ENCODE measurements at places on chromosomes 6 and 20. TPM values are rescaled to one million over a fixed set of nuclear protein-coding genes. Genes with fewer than 3 reads are reported as not detected.

Gene ARFGEF3
- total RNA-seq = 0.07 TPM

Gene HLA-DPA1
- total RNA-seq = 1.2 TPM

Gene GATA5
- total RNA-seq = 0.49 TPM

GRCh38 chr20:25076201-25076600 is 5.7 kb downstream of the VSX1 start:
- no peak overlapping the region for H3K27ac ChIP-seq
- H3K4me1 ChIP-seq = no peaks in the 10 kb centered on the region
- H3K36me3 ChIP-seq = no peaks in the 10 kb centered on the region
- H3K27me3 ChIP-seq = no peaks in the 10 kb centered on the region

GRCh38 chr20:31861385-31862156 is 8.8 kb downstream of the DUSP15 start:
- H3K36me3 ChIP-seq = no peaks in the 10 kb centered on the region
- peak; percentile 99 for DNase-seq
- peaks cover 67% of the 10 kb centered on the region for H3K27me3 ChIP-seq
- peak overlapping the region; percentile 40 for H3K4me3 ChIP-seq
- no peak overlapping the region for H3K27ac ChIP-seq
- H3K4me1 ChIP-seq = no peaks in the 10 kb centered on the region

DNA sequence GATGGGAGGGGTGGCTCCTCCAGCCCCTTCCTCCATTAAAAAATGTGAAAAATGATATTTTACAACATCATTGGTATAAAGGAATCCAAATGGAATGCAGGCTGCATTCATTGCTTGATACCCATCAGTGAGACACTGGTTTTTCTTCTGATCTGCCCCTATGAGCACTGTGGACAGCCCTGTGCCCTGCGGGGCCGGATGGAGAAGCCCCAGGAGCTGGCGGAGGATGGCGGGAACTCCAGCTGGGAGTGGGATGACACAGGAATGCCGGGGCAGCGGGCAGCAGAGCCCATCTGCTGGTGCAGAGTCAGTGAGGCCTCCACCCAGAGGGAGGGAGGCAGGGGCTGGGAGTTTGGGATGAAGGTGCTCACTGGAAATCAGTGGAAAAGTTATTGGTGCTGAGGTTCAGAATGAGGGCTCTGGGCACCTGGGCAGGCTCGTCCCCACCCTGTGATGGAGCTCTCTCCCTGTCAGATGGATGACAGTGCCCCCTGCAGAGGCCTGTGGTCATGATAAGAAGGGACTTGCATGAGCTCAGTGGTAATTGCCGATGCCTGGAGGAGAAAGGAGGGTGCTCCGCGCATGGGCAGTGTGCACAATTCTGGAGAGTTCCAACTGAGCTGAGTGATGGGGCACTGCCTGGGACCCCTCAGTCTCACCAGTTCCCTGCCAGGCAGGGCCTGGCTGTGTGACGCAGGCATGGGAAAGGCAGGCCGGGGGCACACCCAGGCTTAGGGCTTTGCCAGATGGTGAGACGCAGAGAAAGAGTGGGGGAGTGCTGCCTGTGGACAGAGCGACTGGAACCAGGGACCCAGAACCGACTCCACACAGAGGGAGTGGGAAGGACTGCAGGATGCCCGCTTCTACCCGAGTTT is 23.2 kb downstream of the CTCFL start:
- no peaks in the 10 kb centered on the region for H3K4me1 ChIP-seq
- H3K27me3 ChIP-seq = no peaks in the 10 kb centered on the region
- no peak overlapping the region for H3K27ac ChIP-seq
- DNase-seq = no peak
- no peak overlapping the region for H3K4me3 ChIP-seq
- H3K36me3 ChIP-seq = peaks cover 89% of the 10 kb centered on the region

DNA sequence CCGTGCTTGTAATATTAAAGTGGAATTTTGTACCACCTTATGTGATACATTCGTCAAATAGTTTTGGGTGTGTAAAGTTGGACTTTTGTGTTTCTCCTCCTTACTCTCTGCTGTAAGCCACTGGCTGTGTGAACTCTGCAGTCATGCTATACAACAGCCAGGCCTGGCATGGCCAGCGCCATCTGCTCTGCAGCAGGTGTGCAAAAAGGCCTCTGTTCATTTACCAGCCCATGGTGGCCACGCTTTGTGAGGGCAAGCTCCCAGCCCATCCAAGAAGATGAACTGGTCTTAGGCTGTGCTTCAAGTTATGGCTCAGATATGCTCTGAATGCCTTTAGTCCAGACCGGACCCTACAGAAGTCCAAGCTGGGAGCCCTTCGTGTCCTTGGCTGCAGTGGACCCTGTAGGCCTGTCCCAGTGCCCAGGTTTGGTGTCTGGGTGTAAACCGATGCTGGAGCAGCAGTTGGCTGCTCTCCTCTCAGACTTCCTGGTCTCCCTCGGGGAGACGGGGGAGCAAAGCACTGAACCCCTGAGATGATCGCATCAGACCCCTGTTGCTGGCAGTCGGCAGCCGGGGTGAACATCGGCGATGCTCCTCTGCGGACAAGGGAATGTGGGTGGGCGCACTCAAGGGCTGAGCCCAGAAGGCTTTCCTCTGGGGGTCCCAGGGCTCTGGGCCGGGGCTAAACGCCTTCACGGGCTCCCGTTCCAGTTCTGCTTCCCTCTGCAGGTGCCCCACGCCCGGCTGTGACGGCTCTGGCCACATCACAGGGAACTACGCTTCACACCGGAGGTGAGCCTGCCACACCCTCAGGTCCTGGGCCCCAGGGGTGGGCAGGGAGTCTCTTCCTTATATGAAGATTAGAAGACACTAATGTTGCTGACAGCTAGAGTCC is 28.6 kb upstream of the PCMTD2 start:
- no peak overlapping the region for H3K4me3 ChIP-seq
- H3K4me1 ChIP-seq = peaks cover 58% of the 10 kb centered on the region
- no peaks in the 10 kb centered on the region for H3K36me3 ChIP-seq
- no peak for DNase-seq
- peaks cover 39% of the 10 kb centered on the region for H3K27me3 ChIP-seq
- H3K27ac ChIP-seq = no peak overlapping the region

- H3K27me3 ChIP-seq = peaks cover 23% of the 10 kb centered on the region
- H3K4me1 ChIP-seq = no peaks in the 10 kb centered on the region
- no peak overlapping the region for H3K27ac ChIP-seq
- no peak overlapping the region for H3K4me3 ChIP-seq
Measured at GRCh38 chr6:98821756-98822405, 12.5 kb upstream of the POU3F2 start.

- peaks cover 40% of the 10 kb centered on the region for H3K4me1 ChIP-seq
- H3K27ac ChIP-seq = peak overlapping the region; percentile 74
- H3K27me3 ChIP-seq = no peaks in the 10 kb centered on the region
- H3K36me3 ChIP-seq = peaks cover 36% of the 10 kb centered on the region
- H3K4me3 ChIP-seq = peak overlapping the region; percentile 69
- DNase-seq = no peak
Measured at GRCh38 chr20:45890077-45890984, 677 bp downstream of the NEURL2 start.

GRCh38 chr6:11769811-11770545 is 8.6 kb downstream of the ADTRP start:
- H3K27ac ChIP-seq = peak overlapping the region; percentile 24
- no peak overlapping the region for H3K4me3 ChIP-seq
- H3K27me3 ChIP-seq = no peaks in the 10 kb centered on the region
- peaks cover 51% of the 10 kb centered on the region for H3K4me1 ChIP-seq
- no peaks in the 10 kb centered on the region for H3K36me3 ChIP-seq

- no peak for DNase-seq
- H3K4me3 ChIP-seq = no peak overlapping the region
- H3K27me3 ChIP-seq = peaks cover 9% of the 10 kb centered on the region
- H3K27ac ChIP-seq = no peak overlapping the region
Measured at GRCh38 chr6:157724960-157725741, 97.9 kb upstream of the SNX9 start.

GRCh38 chr6:32886681-32887383 is 32.8 kb downstream of the PSMB9 start:
- H3K4me1 ChIP-seq = no peaks in the 10 kb centered on the region
- peaks cover 9% of the 10 kb centered on the region for H3K27me3 ChIP-seq
- no peak overlapping the region for H3K4me3 ChIP-seq
- H3K27ac ChIP-seq = no peak overlapping the region
- DNase-seq = no peak

- H3K27me3 ChIP-seq = no peaks in the 10 kb centered on the region
- no peak for DNase-seq
- no peak overlapping the region for H3K27ac ChIP-seq
- H3K4me3 ChIP-seq = no peak overlapping the region
- peaks cover 60% of the 10 kb centered on the region for H3K36me3 ChIP-seq
- no peaks in the 10 kb centered on the region for H3K4me1 ChIP-seq
Measured at GRCh38 chr20:10415013-10415650, 18.9 kb downstream of the MKKS start.

GRCh38 chr20:4886771-4887527 is 114.4 kb downstream of the SLC23A2 start:
- 0 out of 3 replicates have a peak, but pooled peaks cover 2% of the 10 kb centered on the region for H3K36me3 ChIP-seq
- no peaks in the 10 kb centered on the region for H3K4me1 ChIP-seq
- no peak for DNase-seq
- H3K27me3 ChIP-seq = no peaks in the 10 kb centered on the region

DNA sequence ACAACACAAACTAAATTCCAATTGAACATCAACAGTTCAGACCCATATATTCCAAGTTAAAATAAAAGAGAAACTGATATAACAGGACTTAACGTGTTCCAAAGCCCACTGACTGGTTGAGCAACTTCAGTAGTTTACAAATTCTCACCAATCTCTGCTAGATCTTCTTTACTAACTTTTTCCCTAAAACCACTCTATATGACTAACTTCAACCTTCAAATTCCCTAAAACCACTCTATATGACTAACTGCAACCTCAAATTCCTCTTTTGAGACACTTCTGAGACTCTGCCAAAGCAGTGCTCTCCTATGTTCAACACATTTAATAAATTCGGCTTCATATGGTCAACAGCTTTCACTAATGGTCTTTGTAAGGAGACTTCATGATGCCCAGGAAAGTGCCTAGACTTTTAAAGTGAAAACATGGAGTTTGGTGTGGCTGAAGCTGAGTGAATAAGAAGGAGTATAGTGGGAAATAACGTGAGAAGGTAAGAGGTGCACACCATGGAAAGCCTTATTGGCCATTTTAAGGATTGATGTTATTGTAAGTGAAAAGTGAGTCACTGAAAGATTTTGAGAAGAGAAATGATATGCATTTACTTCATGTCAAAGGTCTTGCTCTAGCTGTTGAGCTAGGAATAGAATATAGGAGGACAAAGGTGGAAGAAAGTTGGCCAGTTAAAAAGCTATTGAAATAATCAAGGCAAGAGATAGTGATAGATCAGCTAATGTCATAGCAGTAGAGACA is 134.0 kb upstream of the HCRTR2 start:
- no peaks in the 10 kb centered on the region for H3K4me1 ChIP-seq
- no peak for DNase-seq
- no peak overlapping the region for H3K27ac ChIP-seq
